ENCODE measurements at places on chromosomes 4 and X. TPM values are rescaled to one million over a fixed set of nuclear protein-coding genes. Genes with fewer than 3 reads are reported as not detected.

DNA sequence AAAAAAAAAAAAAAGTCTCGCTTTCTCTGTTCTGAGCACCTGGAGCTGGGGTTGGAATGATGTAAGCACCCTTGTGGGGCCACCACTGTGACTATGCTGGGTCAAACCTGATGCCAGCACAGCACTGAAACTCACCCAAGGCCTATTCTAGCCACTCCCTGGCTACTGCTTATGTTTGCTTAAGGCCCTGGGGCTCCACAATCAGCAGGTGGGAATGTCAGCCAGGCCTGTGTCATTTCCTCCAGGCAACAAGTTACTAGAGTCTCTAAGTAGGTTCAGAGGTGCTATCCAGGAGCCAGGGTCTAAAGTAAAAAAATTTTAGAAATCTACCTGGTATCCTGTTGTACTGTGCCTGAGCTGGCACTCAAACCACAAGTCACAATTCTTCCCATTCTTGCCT, 1306.8 kb downstream of the STIM2 start:
- H3K27me3 ChIP-seq, result no peaks in the 10 kb centered on the region
- no peak overlapping the region for H3K27ac ChIP-seq
- no peaks in the 10 kb centered on the region for H3K36me3 ChIP-seq
- H3K4me3 ChIP-seq, result no peak overlapping the region
- DNase-seq, result no peak

DNA sequence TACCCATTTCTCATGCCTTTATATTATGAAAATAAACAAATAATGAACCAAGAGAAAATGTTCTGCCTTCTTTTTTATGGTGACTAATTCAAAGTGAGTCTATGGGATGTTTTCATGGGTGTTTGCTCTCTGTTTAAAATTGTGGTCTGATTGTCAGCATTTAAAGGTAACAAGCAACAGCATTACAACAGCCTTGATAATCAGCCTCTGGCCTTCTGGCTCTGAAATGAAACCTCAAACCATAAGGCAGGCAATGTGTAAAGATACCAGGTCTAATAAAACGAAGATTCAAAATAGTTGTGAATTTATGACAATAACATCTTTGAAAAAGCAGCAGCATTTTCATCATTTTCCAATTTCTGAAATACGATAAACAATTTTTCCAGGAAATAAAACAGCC, 63.7 kb downstream of the FAM13A start:
- H3K4me3 ChIP-seq, result no peak overlapping the region
- H3K27ac ChIP-seq, result no peak overlapping the region

DNA sequence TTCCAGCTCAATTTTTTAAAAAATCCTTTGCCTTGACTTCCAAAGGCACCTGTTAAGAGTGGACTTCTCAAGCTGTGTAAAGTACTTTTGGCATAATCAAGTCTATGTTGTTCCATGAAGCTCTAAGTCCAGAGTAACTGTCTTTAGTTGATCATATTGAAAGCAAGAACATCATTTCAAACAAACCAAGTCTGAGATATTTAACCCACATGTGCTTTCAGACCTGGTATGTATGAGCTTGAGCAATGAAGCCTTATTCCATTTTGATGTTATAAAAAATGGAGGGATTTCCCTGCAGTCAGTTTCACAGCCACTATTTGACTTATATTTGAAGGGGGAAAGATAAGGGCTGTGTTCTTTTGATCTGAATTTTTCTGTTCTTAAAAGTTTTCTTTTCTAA, 23.7 kb upstream of the EOLA2 start:
- H3K36me3 ChIP-seq, result peaks cover 19% of the 10 kb centered on the region
- no peaks in the 10 kb centered on the region for H3K27me3 ChIP-seq
- H3K4me3 ChIP-seq, result no peak overlapping the region
- DNase-seq, result no peak

DNA sequence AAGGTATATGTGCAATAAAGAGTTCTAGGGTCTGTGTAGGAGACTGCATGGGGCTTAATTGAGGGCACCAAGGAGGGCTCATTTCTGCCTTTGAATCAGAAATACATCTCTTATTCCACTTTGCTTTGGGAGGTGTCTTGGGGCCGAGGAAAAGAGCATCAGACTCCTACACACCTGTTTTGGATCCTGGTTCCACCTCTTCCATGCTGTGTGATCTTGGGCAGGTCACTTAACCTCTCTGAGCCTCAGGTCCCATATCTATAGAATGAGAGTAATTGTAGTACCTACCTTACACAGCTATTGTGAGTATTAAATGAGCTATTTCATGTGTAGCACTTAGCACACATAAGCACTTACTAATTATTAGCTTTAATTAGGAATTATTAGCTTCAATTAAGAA, 100.6 kb downstream of the RTL5 start:
- peaks cover 12% of the 10 kb centered on the region for H3K27me3 ChIP-seq
- no peak overlapping the region for H3K4me3 ChIP-seq
- H3K4me1 ChIP-seq, result no peaks in the 10 kb centered on the region
- no peak for DNase-seq

GRCh38 chrX:24148121-24148520, 1.4 kb upstream of the ZFX start:
- peak overlapping the region; percentile 79 for H3K4me3 ChIP-seq
- no peak for DNase-seq
- no peaks in the 10 kb centered on the region for H3K27me3 ChIP-seq
- peak overlapping the region; percentile 90 for H3K27ac ChIP-seq
- peaks cover 41% of the 10 kb centered on the region for H3K4me1 ChIP-seq
- peaks cover 21% of the 10 kb centered on the region for H3K36me3 ChIP-seq

DNA sequence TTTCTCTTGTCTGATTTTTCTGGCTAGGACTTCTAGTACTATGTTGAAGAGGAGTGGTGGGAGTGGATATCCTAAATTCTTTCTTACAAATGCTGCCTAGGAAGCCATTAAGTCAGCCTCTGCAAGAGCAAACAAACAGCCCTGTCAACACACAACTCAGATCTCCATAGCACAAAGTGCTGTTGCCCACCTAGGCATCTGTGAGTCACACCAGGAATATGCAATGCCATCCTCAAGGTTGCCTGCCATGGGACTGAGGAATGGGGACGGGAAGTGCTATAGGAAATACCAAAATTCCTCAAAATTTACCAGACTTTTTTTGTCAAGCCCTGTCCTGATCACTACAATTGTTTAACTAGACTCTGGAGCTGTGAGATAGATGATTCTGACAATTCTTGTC, 466.9 kb downstream of the FSTL5 start:
- no peak overlapping the region for H3K4me3 ChIP-seq
- H3K27me3 ChIP-seq, result no peaks in the 10 kb centered on the region
- H3K36me3 ChIP-seq, result no peaks in the 10 kb centered on the region
- no peak overlapping the region for H3K27ac ChIP-seq
- H3K4me1 ChIP-seq, result no peaks in the 10 kb centered on the region
- DNase-seq, result no peak

GRCh38 chrX:78387364-78387763, 60.0 kb upstream of the CYSLTR1 start:
- no peaks in the 10 kb centered on the region for H3K4me1 ChIP-seq
- H3K36me3 ChIP-seq, result peaks cover 10% of the 10 kb centered on the region
- H3K27me3 ChIP-seq, result no peaks in the 10 kb centered on the region
- DNase-seq, result no peak
- no peak overlapping the region for H3K27ac ChIP-seq

RXFP1 gene
- total RNA-seq, result not detected

DNA sequence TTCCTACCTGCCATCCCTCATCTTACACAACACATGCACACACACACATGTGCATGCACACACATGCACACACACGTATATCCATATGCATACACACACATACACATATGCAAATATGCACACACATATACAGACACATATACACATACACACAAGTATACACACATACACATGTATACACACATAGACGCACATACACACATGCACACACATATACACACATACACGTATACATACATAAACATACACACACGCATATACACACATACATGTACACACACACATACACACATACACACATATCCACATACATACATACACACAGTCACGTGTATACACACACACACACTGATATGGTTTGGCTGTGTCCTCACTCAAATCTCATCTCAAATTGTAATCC, 37.0 kb upstream of the AFAP1 start:
- no peak overlapping the region for H3K4me3 ChIP-seq
- peaks cover 34% of the 10 kb centered on the region for H3K36me3 ChIP-seq
- H3K27ac ChIP-seq, result no peak overlapping the region
- peaks cover 38% of the 10 kb centered on the region for H3K4me1 ChIP-seq
- no peak for DNase-seq

DNA sequence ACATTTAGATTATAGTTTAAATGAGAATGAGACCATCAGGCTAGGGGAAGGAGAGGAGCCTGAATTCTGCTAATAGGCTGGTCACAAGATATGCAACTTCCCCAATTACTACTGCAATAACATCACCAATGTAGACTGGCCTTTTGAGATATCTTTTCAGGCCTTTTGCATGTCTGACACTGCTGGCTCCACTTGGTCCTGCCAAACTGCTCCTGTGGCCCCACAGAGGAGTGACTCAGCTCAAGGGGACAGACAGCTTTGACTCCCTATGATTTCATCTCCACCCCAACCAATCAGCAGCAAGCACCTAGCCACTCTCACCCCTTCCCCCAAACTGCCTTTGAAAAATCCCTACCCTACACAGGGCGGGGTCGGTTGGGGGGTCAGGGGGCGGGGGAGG, 22.8 kb downstream of the GPRIN3 start:
- H3K4me3 ChIP-seq, result peak overlapping the region; percentile 31
- no peaks in the 10 kb centered on the region for H3K27me3 ChIP-seq
- peak overlapping the region; percentile 85 for H3K27ac ChIP-seq
- no peak for DNase-seq
- peaks cover 40% of the 10 kb centered on the region for H3K36me3 ChIP-seq

GRCh38 chr4:105140684-105141490, 5.8 kb upstream of the TET2 start:
- H3K27me3 ChIP-seq, result no peaks in the 10 kb centered on the region
- H3K36me3 ChIP-seq, result no peaks in the 10 kb centered on the region
- no peak for DNase-seq
- H3K27ac ChIP-seq, result no peak overlapping the region

Measured in activated T-helper 2 cell treated with anti-CD3 and anti-CD28 coated beads, Interferon-gamma antibody, Interleukin-2, Interleukin-4, amounts not matched to agents 10 μg/mL and 5 μg/mL and 100 μg/mL, durations not matched to agents 14 hours and 24 hours and 36 hours (primary cell).